Anterior cingulate cortex (tissue), 58 donors: ENCODE measurements at places on chromosomes 5 and 9.

DNA sequence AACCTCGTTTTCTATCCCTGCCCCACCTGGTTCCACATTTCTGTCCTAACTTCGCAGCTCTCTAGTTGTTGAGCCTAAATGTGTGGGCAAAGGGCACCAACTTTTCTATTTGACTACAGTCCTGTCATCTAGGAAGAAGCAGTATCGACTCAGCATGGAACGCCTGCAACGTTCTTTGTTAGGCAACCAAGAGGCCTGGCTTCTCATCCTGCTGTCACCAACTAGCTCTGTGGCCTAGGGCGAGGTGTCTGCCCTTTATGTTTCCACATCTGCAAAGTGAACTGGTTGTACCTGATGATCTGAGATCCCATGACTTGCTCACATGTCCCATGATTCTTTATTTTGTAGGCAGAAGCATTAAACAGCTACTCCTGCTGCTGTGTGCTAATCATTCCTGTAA is 248.9 kb downstream of the ADAMTSL1 start:
- no peak for DNase-seq

- DNase-seq: no peak
Measured at GRCh38 chr9:33233626-33234342, 6.2 kb upstream of the SPINK4 start.

- DNase-seq: peak; percentile 3
Measured at GRCh38 chr9:16828340-16829281, 41.9 kb downstream of the BNC2 start.

GRCh38 chr9:98168941-98169488 is 23.4 kb downstream of the CORO2A start:
- no peak for DNase-seq

DNA sequence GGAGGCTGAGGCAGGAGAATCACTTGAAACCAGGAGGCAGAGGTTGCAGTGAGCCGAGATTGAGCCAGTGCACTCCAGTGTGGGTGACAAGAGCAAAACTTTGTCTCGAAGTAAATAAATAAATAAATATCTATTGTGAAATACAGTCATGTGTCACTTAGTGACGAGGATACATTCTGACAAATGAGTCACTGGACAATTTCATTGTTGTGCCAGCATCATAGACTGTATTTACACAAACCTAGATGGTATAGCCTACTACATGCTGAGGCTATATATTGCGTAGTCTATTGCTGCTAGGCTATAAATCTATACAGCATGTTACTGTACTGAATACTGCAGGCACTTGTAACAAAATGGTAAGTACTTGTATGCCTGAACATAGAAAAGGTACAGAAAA is 61.1 kb upstream of the CCL21 start:
- no peak for DNase-seq

DNA sequence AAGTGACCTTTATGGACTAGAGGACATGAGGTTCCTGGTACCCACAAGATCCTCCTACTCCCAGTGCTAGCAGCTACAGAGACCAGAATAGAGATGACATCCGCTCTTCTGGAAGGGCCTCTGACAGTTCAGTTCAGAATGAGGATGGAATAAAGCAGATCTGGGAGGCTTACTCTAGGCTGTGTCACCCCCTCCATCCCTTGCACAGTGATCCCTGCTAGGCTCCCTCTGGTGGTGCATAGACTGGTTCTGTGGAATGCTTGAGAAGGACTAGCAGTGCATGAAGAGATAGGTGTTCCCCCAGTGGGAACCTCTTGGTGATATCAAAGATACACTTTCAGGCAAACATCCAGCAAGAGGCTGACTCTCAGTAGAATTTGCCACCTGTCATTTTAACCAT is 83.0 kb downstream of the NPR3 start:
- no peak for DNase-seq

DNA sequence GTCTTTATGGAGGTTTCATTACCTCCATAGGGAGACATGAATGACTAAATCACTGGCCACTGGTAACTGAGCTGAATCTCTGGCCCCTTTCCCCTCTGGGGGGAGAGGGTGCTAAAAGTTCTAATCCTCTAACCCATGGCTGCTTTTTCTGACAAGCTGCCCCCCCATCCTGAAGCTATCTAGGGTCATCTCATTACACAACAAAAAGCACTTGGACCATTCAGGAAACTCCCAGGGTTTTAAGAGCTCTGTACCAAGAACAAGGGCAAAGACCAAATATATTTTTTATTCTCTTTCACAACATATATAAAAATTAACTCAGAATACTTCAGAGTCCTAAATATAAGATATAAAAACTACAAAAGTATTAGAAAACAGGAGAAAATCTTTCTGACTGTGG is 14.3 kb downstream of the AUH start:
- no peak for DNase-seq

- no peak for DNase-seq
Measured at GRCh38 chr5:67052034-67052433, 144.6 kb downstream of the CD180 start.

DNA sequence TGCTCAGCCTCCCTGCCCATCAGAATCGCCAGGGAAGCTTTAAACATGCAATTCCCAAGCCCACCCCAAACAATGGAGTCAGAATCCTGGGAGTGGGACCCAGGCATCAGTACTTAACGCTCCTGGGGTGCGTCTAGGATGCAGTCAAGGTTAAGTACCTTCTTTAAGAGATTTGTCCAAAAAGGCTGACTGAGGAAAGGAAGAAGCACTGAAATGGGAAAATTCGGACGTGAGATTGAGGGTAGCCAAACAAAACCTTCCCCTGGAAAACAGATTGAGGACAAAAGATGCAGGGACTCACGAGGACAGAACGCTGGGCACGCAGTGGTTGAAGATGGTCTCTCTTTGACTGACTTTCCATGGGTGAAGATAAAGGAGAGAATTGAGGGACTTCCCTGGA is 143.5 kb downstream of the MTX3 start:
- no peak for DNase-seq

DNA sequence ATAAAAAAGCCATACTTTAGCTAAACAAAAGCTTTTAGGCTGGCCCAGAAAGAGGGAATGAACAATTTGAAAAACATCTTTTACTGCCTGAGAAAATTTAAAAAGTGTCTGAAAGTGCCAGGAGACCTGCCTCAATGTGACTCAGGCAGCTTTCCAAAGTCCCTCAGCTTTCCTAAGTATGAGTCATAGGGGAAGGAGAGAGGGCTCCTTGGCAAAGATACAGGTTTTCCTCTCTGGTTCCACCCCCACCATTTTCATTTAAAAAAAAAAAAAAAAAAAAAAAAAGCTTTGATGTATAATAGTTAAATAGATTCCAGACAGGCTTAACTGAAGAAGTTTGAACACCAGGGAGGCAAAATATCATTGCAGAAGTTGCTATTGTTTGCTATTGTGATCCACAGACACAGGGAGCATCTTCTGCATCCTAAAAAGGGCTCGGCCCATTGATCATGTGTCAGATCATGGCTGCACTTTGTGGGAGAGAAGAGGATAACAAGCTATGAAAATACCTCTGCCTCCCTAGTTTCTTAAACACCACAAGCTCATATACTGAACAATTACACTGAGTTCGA is 71.5 kb downstream of the MRPS27 start:
- DNase-seq: no peak

DNA sequence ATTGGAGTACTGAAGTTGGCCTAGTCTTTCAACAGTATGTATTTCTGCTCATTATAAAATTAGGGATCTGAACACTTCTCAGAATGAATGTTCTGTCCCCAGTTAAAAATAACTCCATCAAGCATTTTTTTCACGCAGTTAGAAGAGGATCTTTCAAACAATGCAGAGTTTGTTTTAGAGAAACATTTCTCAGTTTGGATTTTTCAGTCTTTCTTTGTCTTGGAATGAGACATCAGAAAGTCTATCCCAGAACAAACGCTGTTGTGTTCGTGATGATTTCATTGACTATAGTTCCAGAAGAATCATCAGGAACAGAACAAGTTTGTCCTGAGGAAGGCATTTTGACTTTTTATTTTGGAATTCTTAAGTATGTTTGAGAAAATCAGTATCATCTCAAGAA is 218.7 kb downstream of the ARRDC3 start:
- DNase-seq: no peak

DNA sequence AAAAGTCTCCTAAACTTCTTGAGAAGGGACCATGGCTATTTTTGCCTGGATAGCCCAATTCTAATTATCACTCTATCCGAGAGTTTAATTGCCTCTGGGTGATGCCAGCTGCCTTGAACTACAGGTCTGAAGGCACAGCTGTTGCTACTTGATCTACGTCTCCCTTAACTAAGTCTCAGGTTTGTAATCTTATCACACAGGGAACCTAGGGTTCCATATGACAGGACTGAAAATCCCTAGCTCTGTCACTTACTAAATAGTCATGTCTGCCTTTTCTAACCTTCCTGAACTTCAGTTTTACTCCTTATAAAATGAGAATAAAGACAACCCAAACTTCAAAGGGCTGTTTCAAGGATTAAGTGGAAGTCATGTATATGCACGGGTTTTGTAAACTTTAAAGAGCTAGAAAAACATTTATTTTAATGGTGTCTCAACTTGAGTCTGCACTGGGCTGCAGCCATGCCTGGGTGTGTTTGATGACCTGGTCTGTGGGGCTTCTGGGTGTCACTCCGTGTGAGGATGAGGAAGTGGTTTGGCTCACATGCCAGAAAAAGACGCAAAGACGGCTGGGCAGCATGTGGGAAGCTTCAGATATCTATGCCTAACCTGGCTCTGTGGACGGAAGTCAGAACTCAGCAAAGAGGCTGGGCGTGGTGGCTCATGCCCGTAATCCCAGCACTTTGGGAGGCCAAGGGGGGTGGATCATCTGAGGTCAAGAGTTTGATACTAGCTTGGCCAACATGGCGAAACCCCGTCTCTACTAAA is 129.3 kb upstream of the SLC44A1 start:
- no peak for DNase-seq

DNA sequence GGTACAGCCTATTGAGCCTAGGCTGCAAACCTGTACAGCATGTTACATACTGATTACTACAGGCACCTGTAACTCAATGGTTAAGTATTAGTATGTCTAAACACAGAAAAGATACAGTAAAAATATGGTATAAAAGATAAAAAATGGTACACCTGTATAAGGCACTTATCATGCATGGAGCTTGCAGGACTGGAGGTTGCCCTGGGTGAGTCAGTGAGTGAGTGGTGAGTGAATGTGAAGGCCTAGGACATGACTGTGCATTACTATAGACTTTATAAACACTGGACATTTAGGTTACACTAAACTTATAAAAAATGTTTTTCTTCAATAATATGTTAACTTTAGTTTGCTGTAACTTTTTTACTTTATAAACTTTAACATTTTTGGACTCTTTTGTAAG is 171.3 kb downstream of the SLC28A3 start:
- DNase-seq: no peak

- DNase-seq: no peak
Measured at GRCh38 chr5:124706729-124707361, 39.6 kb downstream of the ZNF608 start.

DNA sequence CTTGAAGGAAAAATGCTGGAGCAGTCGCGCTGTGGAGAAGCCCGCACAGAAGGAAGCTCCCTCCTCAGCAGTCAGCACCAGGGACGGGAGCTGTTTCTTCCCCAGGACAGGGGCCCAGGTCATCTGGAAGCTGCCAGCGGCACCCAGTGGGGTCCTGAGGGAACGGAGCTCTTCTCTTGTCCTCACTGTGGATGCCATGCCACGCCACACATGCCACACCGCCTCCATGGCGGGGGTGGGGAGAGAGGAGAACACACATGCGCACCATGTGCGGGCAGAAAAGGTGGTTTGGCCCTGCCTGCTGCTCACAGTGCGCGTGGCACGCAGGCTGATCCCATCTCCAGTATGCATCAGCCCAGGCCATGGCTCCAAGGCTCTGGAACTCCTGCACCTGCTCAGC is 41.7 kb upstream of the ZNF354B start:
- no peak for DNase-seq

DNA sequence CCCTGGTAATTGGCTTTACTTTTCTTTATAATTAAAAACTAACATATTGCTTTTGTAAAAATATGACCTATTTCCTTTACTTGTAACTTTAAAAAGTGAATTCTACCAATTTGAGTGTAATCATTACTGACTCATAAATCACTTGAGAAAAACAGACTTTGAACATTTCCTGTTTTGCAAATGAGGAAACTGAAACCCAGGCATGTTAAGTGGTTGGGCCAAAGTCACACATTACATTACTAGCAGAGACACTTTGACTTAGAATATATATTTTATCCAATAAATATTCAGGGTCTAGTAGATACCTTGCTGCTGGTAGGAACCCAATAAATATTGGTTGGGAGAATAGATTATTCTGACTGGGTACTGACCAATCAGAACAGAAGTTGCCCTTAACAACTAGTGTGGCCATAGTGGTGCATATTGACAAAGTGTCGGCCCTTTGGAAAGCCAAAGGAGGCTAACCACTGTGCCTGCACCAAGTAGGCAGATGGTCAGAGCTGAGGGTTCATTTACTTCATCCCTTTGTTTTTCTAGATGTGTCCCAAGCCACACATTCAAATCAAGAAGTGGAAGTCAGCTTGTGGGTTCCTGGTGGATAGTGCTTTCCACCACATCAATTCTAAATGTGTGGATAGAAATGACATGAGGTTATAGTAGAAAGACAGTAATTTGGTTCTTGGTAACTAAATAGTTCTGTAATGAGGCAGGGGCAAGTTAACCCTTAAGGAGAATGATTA is 365.1 kb upstream of the RIOK2 start:
- DNase-seq: no peak

GRCh38 chr9:136650648-136651047 is 12.1 kb upstream of the EGFL7 start:
- no peak for DNase-seq

- no peak for DNase-seq
Measured at GRCh38 chr9:24041160-24041690, 215.2 kb upstream of the ELAVL2 start.

DNA sequence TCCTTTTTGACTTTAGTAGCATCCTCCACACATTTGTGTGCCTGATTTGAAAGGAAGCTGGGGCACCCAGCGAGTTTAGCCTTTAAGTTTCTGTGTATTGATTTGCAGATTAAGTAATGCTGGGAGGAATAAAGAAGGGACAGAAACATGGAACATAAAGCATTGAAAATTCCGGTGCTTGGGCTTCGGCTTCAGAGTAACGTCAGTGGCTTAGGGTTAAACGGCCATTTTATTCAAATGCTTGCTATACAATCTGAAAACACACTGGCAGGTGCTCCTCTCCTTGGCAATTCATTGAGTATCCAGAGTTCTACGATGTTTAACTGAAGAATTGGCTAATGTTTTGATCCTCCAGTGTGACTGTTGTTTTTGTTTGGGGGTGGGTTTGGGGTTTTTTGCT is 58.0 kb upstream of the FSD1L start:
- no peak for DNase-seq

DNA sequence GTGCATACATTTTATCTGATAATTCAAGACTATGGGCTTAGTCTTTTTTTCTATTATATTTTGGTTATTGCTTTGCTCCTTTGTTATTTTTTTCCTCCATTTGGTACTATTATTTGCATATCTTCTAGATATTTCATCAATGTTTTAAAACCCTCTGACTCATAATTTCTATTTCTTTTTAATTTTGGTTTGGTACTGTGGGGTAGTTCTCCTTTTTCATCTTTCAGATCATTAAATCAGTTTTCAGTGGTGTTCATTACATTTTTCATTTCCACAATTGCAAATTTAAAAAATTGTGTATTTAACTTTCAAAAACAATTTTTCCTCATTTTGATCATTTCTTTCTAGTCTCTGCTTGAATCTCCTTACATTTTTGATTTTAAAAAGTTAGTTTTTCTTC is 7.5 kb upstream of the FRMPD1 start:
- no peak for DNase-seq
